IMR-90 (cell line): ENCODE measurements at places on chromosomes 5 and 9.

DNA sequence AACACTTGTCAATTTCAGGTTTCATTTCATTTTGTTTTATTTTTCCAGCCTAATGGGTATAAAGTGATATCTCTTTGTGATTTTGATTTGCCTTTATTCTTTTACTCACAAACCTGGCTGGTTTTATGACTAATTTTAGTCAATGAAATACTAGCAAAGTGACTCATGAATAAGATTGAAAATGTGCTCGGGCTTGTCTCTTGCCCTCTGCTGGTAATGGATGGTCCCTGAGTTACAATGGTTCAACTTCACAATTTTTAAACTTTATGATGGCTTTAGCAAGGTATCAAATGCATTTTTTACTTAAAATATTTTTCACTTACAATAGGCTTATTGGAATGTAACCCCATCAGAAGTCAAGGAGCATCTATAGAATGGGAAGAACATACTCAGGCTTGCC, 431.4 kb upstream of the CCNG1 start:
- DNase-seq: no peak

DNA sequence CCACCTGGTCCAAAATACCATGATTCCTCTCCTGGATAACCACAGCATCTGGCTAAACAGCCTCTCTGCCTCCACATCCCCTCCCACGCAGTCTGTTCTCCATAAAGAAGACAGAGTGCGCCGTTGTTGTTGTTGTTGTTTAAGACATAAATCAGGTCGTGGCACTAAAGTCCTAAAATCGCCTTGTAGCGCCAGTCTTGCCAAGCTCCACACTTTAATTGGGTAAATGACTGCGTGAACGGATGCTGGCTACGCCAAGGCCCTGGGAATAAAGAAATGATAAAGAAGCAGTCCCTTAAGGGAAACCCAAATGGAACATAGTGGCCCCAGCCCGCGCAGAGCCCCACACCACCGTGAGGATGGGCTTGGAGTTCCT, 364 bp upstream of the SFXN1 start:
- DNase-seq: no peak

- DNase-seq: no peak
Measured at GRCh38 chr5:124812771-124813358, 66.4 kb upstream of the ZNF608 start.

DNA sequence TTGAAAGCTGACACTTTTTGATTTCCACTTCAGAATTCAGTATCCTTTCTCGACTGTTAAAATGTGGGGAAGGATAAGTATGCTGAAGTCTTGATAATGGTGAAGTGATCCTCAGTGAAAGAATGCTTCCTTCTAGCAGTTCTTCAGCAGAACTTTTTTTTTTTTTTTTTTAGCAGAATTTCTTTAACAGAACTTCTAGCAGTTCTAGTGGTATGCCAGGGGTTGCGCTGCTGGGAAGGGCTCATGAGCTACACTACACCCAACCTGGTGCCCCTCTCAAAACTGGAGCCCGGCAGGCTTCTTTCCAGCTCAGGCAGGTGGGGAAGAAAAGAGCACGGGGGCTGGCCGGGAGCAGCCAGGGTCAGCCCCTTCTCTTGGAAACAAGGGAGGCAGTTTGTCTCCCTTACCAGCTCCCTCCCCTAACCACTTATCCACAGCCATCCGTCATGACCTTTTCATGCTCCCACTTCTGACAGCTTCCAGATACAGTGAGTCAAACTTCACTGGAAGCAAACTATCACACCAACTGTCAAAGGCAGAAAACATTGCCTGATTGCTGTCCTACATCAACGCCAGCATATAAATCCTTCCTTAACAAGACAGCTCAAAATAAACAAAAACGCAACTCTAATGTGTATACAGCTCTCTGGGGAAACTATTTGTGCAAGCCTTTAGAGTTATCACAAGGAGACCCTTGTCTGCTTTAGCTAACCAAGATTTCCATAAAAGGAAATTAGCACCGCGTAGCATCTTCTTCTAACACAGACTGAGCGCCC, 211.5 kb downstream of the GAPVD1 start:
- DNase-seq: peak; percentile 73

GRCh38 chr5:17330386-17330785, 113.0 kb downstream of the BASP1 start:
- DNase-seq: no peak
